ENCODE measurements at places on chromosomes 2 and 18. TPM values are rescaled to one million over a fixed set of nuclear protein-coding genes. Genes with fewer than 3 reads are reported as not detected.

Gene HNRNPA3
- 160 TPM for total RNA-seq

Gene TEKT4
- not detected for total RNA-seq

Gene TMEM247
- total RNA-seq: not detected

Gene FOXD4L1
- not detected for total RNA-seq

Gene LIMS3
- total RNA-seq: not detected

Gene MEP1B
- total RNA-seq: not detected

Gene GRHL1
- total RNA-seq: 0.76 TPM

Gene FAM228A
- not detected for total RNA-seq
